ENCODE measurements at places on chromosomes 11 and 22. TPM values are rescaled to one million over a fixed set of nuclear protein-coding genes. Genes with fewer than 3 reads are reported as not detected.

CASP5 gene
- not detected for total RNA-seq

CHADL gene
- total RNA-seq = 1.6 TPM

- H3K27me3 ChIP-seq = no peaks in the 10 kb centered on the region
- H3K4me3 ChIP-seq = no peak overlapping the region
- H3K4me1 ChIP-seq = peaks cover 12% of the 10 kb centered on the region
- no peak overlapping the region for H3K27ac ChIP-seq
- no peaks in the 10 kb centered on the region for H3K36me3 ChIP-seq
- DNase-seq = peak; percentile 66
These were observed 85.0 kb downstream of the CHST1 start for GRCh38 chr11:45580399-45580798.

TRPM5 gene
- total RNA-seq = not detected

GRCh38 chr11:116960930-116961329 is 123.5 kb upstream of the APOA1 start:
- H3K4me1 ChIP-seq = peaks cover 13% of the 10 kb centered on the region
- DNase-seq = peak; percentile 6
- no peak overlapping the region for H3K4me3 ChIP-seq
- no peaks in the 10 kb centered on the region for H3K36me3 ChIP-seq
- no peaks in the 10 kb centered on the region for H3K27me3 ChIP-seq

DNA sequence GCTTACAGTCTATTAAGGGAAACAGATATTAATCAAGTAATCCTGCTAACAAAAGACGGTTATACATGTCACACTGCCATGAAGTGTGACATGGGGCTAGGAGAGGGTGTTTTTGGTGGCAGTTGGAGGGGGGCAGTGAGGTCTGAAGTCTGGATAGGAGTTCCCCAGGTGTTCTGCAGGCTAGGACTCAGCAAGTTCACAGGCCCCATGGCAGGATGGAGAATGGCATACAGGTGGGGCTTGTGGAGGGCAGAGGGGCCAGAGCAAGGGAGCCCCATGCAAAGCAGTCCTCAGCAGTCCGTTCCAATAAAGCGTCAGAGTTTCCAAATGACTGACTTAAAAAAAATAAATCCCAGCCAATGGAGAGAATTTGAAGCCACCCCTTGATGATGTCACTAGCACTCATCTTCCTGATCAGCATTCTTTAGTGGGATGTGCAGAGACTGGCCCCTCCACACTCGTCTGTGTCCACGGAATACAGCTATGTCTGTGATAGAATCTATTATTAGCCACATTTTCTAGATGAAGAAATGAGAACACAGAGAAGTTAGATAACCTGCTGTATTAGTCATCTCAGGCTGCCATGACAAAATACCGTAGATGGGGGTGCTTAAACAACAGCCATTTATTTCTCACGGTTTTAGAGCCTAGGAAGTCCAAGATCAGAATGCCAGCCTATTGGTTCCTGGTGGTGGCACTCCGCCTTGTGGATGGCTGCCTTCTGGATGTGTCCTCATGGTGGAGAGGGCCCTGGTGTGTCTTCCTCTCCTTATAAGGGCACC is 32.6 kb downstream of the PRDM11 start:
- no peak overlapping the region for H3K27ac ChIP-seq
- H3K27me3 ChIP-seq = 0 out of 2 replicates have a peak, but pooled peaks cover 5% of the 10 kb centered on the region
- no peaks in the 10 kb centered on the region for H3K36me3 ChIP-seq
- peak; percentile 11 for DNase-seq

Measured in GM23338 (cell line).